ENCODE measurements at places on chromosomes 4 and X.
A peak's percentile ranks its signal among the peaks of the same experiment; 100 is the strongest.

DNA sequence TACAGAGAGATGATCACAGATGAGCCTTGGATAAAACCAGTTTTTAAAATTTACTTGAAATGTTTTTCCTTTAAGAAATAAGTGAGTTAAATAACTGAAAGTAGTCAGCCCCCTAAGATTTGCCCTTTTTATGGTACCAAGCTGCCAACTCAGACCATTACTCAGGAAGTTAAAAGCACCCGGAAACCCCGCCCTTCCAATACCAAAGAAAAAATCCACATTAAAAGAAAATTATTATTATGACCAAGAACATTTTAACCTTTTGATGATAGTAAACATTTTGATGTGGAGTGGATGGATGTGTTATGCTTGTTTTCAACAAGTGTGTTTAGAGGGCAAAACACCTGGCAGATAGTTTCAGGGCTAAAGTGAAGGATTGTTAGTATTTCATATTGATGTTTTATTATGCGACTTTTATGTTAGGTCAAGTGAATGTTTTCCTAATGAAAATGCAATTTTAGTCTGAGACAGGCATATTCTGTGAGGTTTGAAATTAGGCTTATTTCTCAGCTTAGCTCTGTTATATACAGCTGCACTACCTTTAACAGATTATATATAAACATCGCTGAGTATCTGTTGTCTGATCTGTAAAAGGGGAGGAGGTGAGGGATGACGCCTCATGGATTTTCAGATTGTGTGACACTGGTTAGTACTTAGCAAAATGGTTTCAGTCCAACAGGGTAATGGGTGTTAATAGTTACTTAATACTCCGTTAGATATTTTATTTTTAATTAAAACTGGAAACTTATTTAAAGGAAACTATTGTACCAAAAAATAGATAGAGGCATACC, 89.0 kb downstream of the KDM6A start:
- DNase-seq, result no peak

DNA sequence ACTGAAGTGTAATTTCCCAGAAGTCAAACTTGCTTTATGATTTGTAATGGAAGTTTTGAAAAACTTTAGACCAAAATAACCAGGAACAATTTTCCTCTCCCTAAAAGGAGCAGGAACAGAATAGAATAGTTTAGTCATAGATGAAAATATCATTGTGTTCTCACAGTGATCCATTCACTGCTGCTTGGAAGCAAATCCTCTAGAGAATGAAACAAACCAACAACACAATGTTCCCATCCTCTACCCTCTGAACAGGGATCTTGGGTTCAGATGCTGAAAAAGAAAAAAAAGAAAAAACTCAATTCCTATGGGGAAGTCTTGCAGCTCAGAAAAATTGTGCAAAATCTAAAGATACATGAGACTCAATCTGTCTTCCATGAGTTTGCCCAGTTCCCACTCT, 12.2 kb downstream of the DSPP start:
- DNase-seq, result no peak

- no peak for DNase-seq
Observed at GRCh38 chrX:41734530-41734929, 10.5 kb downstream of the GPR82 start.

GRCh38 chr4:168449719-168450452, 30.4 kb downstream of the DDX60L start:
- no peak for DNase-seq

DNA sequence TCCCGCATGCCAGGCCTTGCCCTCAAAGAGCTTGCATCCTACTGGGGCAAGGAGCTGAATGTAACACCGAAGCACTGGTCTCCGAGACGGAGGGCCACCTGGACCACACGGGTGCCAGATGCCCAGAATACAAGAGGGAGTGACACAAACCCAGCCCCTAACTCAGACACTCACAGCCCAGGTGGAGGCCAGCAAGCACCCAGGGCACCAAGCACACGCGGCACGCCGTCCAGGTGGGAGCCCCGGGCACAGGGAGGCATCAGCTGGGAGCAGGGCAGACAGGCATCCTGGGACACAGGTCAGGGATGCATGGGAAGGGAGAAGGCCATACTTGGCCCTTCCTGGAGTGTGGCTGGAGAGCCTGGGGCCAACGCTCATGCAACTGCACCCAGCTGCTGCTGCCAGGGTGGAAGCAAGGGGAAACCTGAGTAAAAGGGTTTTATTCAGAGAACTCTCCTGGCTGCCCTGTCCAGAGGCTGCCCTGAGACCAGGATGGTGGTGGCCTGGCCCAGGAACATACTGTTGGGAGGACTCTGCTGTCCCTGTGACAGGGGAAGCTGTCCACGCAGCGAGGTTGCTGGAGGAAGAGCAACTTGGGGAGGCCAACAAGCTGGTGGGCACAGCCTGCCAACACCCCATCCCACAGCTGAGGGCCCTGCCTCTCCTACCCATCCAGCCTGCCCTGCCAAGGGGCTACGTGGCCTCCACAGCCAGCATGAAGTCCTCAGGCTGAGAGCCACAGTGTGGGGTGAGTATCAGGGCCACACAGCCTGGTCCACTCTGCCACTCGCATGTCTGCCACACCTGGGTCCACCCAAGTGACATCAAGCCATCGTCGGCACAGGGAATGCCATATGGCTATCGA, 22.2 kb upstream of the PPP2R2C start:
- peak; percentile 35 for DNase-seq

- DNase-seq, result no peak
Observed at GRCh38 chr4:32148111-32148666, 1428.0 kb downstream of the PCDH7 start.

GRCh38 chrX:137482136-137482535, 83.8 kb upstream of the ZIC3 start:
- DNase-seq, result no peak

- no peak for DNase-seq
Observed at GRCh38 chr4:185464887-185465286, 6.6 kb downstream of the CCDC110 start.

DNA sequence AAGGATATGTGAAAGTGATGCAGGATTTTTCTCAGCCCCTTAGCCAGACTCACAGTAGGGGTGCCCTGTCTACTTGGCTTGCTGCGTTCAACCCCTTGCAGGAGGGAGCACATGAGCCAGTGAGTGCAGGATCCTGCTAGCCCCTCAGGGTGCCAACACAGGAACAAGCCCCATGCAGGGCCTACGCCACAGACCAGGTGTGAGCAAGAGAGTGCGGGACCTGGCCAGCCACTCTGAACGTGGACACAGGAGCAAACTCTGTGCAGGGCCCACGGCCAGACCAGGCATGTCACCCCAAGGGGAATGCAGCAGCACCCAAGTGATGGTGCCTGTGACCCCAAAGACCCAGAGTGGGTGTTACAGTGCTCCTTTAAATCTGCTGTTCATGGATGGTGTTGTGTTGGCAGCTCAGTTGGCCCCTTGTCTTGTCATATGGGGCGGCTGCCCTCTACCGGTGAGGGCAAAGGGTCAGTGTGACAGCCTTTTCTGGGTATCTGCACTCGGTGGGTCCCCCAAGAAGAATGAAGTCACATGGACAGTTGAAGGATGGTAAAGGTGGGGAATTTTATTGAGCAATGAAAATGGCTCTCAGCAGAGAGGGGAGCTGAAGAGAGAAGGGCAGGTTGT, 188.4 kb upstream of the MAOA start:
- no peak for DNase-seq

GRCh38 chr4:132395561-132395960, 753.5 kb upstream of the PCDH10 start:
- no peak for DNase-seq

DNA sequence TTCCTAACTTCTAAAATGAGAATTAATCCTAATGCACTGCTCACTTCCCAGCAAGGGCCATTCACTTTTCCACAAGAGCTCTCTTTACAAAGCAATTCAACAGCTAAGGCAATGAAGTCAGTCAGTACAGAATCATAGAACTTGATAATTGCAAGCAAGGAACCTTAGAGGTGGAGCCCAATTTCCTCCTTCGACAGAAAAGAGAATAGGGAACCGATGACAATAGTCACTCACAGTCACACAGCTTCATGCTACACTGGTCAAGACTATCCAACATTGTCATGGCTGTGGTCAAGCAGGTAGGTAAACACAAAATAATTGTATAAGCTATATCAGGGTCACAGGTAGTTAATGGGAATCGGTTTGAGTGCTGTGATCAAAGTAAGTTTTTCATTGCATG, 90.0 kb downstream of the ELOVL6 start:
- DNase-seq, result no peak

DNA sequence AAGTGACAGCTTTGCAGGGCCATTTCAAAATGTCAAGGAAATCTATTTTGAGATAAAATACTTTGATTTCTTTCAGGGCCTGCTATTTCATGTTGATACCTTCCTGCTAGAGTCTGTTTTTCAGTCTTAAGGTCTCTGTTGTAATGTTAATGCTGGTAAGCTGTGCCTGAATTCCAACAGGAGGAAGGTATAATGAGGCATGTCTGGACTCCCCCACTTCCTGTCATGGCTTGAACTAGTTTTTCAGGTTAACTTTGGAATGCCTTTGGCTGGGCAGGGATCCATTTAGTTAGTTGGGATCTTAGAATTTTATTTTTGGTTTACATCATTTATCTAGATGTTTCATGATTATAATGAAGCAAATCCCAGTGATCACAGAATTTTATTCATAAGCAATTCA, 279.0 kb downstream of the CFAP47 start:
- DNase-seq, result no peak

DNA sequence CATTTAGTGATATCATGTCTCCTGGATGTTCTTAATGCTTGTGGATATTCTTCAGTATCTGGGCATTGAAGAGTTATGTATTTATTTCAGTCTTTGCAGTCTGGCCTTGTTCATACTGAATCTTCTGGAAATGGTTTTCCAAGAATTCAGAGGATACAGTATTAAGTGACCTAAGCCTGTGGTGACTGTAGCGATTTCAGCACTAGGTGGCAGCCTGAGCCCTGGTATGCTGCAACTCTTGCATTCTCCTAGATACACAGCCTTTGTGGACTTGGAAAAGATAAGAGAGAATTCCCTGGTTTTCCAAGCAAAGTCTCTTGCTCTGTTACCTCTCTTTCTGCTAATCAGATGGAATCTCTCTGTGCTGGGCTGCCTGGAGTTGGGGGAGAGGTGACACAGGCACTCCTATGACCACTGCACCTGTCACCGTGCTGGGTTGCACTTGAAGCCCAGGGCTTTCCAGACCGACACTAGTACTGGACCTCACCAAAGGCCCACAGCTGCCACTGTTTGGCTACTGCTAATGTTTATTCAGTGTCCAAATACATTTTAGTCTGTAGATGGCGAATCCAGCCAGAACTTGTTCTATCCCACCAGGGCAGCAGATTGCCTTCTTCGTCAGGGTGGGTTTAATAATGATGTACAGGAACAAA, 19.3 kb upstream of the SPIN2A start:
- DNase-seq, result no peak

GRCh38 chrX:120251471-120252011, 929 bp downstream of the ZBTB33 start:
- peak; percentile 51 for DNase-seq

- no peak for DNase-seq
Observed at GRCh38 chr4:85650908-85651307, 176.0 kb downstream of the ARHGAP24 start.

GRCh38 chr4:121764702-121765367, at the start of gene SMIM43:
Gene SMIM43 (minus strand): TSS chr4:121765164. CDS start chr4:121765105, 59 bp downstream.
- no peak for DNase-seq

- no peak for DNase-seq
Observed at GRCh38 chrX:153732401-153732800, 7.7 kb downstream of the ABCD1 start.

- DNase-seq, result no peak
Observed at GRCh38 chrX:106875151-106875550, 28.0 kb downstream of the RIPPLY1 start.

DNA sequence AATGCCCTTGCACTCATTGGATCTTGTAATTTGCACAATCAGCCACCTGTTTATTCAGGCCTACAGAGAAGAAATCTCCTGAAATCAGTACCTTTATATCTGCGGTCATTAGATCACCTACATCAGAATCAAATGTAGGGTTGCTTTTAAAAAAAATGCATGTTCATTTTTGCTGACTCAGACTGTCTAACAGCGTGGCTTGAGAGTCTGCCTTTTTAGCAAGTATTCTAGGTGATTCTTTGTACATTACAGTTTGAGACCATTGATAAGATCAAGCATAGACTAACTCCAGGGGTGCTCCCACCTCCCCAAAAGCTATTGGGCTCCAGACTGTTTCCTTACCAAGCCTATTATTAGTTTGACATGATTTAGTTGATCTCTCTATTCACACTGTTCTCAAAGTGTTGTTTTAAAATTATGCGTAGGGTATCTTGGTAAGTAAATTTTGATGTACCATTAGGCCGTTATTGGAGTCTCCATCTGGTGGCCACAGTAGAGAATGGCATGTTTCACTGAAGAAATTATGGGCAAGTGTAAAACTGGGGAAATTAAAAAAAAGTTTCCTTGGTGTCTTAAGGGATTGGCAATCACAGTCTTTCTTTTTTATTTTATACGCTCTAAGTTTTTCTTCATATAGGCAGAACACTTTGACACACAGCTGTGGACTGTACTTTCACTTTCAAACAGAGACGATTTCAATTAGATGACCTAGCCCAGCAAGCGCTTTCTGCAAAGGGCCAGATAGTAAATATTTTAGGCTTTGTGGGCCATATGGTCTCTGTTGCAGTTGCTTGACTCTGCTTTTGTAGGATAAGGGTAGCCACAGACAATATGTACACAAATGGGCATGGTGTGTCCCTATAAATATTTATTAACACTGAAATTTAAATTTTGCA, 33.7 kb upstream of the MSL3 start:
- DNase-seq, result no peak

DNA sequence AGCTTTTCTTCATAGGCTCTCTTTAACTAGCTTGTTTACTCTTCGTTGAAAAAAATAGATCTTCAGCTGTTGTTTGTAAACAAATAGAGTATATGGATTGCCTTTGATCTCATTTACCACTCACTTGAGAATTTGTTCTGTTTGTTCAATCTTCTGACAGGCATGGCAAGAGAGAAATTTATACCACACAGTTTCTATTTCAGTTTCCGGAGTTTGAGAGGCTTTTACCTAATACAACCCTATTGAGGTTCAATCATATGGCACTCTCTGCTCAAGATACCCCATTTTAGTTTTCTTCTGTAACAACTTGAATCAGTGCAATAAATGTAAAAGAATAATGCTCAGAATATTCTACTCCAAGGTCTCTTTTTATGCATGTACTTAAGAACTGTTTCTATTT, 148.0 kb downstream of the EMCN start:
- no peak for DNase-seq

- no peak for DNase-seq
Observed at GRCh38 chrX:117517994-117518393, 598.6 kb downstream of the KLHL13 start.

GRCh38 chr4:159013692-159014091, 89.2 kb upstream of the RAPGEF2 start:
- DNase-seq, result no peak

- no peak for DNase-seq
Observed at GRCh38 chr4:141565379-141566089, 70.8 kb upstream of the IL15 start.

GRCh38 chr4:151331276-151332042, 6.1 kb upstream of the SH3D19 start:
- DNase-seq, result no peak

DNA sequence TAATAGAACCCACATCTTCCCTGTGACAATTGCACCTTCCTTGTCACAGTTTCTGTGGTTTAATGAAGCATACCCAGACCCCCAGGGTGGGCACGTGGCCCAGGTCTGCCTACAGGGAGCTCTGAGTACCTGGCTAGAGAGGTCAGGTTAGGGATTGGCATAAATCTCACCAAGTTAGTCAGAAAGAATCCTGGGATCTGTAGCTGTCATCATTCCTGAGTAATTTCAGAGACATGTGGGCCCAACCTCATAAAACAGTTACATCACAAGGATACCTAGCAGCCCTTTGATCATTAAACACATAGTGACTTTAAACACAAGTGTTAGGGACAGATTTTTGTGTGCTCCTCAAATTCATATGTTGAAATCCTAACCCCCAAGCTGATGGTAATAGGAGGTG, 123.0 kb downstream of the KDR start:
- no peak for DNase-seq

Measured in ureter (tissue), 1 donor.